ENCODE measurements at places on chromosomes 13 and 19.

- DNase-seq, result no peak
Observed at GRCh38 chr19:18063463-18063862, 23.3 kb downstream of the IL12RB1 start.

DNA sequence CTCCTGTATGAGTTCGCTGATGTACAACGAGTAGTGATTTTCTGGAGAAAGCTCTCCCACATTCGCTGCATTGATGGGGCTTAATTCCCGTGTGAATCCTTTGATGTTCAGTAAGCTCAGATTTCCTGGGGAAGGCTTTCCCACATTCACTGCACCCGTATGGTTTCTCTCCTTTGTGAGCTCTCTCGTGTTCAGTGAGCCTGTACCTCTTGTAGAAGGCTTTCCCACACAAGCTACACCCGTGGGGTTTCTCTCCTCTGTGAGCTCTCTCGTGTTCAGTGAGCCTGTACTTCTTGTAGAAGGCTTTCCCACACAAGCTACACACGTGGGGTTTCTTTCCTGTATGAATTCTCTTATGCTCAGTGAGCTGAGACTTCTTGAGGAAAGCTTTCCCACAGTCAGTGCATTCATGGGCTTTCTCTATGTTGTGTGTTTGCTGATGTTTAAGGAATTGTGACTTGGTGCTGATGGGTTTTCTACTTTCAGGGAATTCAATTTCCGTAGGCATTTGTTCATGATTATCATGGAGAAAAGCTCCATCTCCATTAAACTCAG lies 3.5 kb upstream of the ZNF577 start:
- no peak for DNase-seq

DNA sequence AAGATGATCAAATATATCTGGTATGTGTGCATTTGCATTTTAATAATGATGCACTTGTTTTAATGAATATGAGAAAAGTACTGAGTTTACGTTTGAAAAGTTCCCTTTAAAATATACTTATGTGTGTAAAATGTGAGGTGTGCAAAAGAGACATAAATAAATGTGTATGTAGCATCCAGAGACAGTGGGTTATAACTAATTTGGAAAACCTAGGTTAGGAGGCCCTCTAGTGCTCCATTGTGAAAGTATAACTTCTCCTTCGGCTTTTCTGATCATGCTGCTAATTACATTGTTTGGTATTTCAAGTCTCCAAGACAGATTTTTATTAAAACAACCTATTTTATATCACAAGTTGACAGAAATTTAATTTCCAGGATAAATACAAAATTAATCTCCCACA lies 30.1 kb downstream of the SCEL start:
- DNase-seq, result no peak

DNA sequence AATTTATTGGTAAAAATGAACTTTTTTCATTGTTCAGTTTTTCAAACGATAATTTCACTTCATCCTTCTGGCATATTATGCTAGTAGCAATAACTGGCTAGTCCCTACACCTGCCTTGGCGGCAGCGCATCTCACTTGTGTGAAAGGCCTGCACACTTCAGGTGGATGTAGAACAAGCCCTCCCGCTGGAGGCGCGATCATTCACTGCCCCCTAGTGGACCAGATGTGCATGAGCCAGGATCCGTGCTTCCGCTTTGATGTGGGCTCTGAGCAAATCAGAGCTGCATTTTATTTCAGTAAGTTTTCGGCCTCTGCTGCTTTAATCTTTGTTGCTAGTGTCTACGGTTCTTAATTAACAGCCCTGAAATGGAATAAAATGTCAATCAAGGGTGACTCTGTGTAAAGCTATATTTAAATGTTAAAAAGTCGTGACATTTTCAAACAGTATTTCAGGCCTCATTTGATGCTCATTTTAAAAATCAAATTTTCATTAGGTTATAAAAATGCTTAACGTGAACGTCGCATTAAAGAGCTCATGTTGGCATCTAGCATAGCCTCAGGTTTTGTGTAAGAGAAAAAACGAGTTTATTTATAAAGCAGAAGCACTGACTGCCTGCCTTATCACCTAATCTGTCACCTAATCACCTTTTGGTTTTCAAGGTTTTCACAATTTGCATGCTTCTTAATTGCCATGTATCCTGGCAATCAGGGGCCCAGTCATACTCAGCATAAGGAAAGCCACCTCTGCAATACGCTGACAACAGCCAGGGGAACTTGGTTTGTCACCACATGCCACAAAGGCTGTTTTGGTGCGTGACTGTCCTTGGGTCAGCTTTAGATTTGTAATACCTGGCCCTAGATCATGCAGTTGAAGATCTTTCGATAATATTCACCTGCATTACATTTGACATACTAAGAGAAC lies 112.2 kb downstream of the TEX26 start:
- DNase-seq, result no peak

DNA sequence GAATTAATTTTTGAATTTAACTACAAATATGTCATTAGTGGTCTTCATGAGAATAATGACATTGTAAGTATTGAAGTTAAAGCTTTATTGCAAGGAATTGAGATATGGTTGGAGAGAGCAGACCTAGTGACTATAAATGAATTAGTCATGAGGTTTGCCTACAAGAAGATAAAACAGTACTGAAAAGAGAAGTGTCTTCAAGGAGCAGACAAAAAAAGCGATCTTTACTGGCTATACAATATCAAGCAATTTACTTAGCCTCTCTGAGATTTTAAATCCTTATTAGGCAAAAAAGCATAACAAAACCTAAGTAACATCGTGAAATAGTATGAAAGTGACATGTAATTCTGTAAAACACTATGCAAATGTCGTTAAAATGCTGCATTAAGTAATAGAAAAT lies 435.1 kb upstream of the PCDH20 start:
- no peak for DNase-seq

DNA sequence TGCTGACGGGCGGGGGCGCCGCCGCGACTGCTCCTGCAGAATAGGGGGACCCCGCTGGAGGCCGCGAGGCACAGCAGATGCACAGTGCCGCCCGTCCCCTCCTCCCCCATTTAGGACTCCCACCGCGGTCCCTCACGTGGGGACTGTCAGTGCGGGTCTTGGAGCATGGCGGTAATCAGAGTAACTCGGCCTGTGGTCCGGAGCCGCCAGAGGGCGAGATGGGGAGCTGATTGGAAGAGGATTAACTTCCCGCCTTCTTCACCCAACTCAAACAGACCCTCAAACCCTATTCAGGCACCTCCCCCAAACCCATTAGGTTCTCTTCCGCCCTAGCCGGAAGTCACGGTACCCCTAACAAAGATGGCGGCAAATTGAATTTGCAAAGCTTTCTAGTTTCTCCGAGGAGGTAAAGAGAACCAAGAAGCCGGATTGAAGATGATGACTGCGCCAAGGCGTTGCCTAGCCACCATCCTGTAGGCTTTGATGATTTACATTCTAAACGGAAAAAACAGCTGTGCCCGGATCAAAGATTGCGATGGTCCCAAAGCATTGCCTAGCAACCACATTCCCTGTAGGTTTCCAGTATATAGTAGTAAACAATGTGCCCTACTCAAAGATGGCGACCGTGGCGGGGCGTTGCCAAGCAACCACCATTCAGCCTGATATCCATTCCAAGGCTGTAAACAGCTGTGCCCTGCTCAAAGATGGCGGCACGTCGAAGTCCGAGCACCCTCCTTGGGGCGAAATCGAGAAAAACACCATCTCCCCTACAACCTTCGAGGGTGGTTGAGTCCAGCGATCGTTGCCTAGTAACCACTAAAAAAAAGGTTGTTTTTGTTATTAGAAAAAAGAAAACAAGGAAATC lies at the start of gene FUZ:
TSS of gene FUZ (minus strand) at position 296 of the 865 bp plus-strand sequence. CDS start at position 110, 186 bp downstream.
- peak; percentile 93 for DNase-seq

GRCh38 chr19:11087870-11088505 lies 1.3 kb upstream of the LDLR start:
- DNase-seq, result no peak

DNA sequence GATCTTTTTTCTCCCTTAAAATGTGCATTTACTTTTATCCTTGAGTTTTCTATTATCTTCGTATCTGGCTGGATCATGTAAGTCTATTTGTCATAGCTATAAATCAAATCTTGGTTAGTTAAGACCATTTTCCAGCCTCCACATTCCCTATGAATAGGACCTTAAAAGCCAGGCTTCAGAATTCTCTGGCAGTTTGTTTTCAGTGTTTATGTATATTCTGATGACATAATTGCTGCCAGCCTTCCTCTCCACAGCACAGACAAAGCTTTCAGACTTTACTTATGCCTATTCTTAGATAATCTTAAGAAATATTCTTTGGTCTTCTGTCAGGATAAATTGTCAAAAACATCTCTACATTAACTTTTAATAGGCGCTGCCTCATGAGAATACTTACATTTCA lies 870.8 kb upstream of the SPRY2 start:
- DNase-seq, result no peak

DNA sequence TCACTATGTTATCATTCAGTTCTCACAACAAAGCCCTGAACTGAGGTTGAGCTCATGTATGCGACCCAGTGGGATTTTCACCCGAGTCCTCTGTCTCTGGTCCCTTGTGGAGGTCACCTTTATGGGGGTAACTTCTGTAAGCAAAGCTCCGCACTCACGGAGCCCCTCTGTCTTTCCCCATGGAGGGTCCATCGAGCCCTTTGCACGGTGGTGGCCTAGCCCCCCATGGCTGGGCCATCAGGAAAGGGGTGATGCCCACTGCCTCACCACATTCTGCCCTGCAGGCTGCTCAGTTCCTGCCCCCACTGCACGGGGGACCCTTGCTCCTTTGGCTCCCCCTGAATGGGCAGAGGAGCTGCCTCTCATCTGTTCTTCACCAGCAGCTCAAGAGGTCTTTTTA lies 39.6 kb downstream of the CHST8 start:
- DNase-seq, result no peak

- peak; percentile 87 for DNase-seq
Observed at GRCh38 chr13:110520431-110521295, 40.9 kb downstream of the RAB20 start.

GRCh38 chr19:524062-524674 lies 7.4 kb upstream of the CDC34 start:
- DNase-seq, result no peak

DNA sequence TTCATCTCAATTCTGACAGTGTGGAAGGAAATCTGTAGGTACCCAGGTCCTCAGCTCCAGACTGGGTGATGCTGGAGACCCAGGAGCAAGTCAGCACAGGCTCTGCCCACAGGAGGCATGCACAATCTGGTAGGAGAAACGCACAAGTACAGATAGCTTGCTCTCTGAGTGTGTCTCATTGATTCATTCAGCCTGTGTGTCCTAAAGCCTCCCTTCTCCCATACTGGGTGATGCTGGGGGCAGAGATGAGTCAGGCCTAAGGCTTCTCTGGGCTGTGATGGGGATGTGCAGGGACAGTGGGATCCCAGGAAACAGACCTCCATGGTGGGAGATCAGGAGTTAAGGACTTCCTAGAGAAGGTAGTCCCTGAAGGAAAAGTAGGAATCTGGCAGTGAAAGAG lies 6.8 kb downstream of the ZNF526 start:
- DNase-seq, result no peak

GRCh38 chr19:11639602-11640471 lies 42.6 kb downstream of the ZNF627 start:
- peak; percentile 98 for DNase-seq

DNA sequence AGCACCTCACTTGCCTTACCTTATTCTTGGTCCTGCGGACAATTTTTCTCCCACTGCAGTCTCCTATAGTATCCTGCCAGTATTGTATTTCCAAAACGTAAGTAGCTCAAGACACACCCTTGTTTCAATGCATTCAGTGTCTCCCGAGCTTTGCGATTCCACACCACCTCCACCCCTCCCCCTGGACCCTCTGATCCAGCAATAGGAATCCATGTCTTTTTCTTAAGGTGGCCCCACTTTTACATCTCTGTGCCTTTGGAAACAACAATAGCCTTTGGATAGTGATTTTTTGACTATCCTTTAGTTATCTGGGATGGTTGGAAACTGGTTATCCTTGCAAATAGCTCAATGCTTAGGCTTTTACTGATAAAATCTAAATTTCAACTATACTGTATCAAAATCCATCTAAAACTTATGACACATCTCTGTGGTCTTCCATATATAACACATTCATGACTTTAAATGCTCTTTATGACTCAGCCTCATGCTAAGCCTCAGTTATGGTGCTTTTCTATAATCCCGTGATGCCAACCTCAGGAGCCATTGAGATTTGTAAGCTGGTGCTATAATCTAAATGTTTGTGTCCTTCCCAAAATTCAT lies 27.1 kb downstream of the FAM216B start:
- DNase-seq, result no peak

DNA sequence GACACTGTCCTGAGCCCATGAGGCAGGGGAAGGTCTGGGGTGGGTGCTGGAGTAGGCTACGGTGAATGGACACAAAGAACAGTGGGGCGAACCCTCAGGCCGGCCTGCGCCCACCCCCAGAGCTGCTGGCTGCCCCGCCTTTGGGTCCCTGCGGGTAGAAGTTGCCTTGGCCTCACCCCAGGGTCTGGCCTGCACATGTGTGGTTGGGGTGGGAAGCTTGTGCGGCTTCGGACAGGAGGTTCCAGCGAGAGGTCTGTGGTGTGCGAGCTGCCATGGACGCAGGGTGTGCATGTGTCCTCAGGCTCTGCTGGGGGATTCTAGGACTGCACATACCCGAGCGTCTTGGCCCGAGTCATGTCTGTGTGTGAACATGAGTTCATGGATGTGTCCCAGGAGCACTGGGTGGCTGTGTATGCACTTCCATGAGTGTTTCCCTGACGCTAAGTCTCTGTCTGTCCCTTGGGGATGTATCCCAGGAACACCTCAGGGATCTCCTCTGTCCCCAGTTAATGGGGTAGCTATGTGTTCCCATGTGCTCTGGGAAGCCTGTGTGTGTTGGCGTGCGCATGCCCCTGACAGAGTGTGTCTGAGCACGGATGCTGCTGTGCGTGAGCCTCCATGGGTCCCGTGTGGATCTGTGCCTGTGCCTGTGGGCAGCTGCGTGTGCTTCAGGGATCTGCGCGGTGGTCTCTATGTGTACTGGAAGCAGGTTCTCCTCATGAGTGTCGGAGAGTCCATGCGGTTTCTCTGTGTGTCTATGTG lies 20.8 kb upstream of the POU2F2 start:
- no peak for DNase-seq

DNA sequence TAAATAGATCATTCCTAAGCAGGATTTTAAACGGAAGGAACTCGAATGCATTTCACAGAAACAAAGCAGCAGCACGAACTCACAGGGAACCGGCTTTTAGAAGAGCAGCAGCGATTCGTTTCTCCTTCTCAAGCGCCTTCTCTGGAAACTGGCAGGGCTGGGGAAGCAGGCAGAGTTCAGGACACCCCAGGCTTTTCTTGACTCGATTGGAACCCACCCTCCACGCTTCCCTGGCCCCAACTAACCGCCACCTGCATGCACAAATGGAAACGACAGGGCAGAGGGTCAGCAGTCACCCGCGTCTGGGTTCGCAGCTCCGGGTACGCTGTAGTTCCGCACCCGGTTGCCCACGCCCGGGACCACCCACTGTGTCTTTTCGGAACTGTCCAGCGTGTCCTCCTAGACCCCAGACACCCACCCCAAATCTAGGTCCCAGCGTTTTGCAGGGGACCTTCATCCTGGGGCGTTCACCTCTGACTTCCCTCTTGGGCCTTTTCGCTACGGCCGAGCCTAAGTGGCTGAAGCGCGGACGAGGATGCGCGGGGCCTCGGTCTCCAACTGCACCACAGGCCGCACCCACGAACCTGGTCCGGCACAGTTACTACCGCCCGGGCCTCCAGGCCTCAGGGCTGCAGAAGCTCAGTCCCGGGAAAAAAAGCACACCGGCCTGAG lies 500 bp downstream of the ZFP30 start:
- peak; percentile 70 for DNase-seq

Measured in C1 segment of cervical spinal cord (tissue), 14 donors.